Neuronal stem cell (in vitro differentiated cells): ENCODE measurements at places on chromosomes 12 and 14.

GRCh38 chr12:104510145-104510872 is 53.6 kb downstream of the CHST11 start:
- DNase-seq, result no peak

DNA sequence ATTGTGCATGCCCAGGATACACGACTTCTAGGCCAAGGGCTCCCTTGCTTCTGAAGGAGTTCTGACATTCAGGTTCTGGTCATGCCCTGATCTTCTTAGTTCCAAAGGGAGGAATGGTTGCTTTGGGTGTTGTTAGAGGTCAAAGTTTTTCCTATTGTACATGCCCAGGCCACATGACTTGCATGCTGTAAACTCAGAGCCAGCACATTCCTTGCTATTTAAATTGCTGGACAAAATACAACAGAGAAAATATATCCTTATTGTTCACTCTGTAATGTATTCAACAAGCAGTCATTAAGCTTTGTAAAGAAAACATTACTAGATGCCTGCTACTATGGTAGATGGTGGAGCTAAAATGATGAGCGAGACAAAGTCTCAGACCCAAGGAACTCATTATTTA is 71.2 kb upstream of the COCH start:
- DNase-seq, result no peak

DNA sequence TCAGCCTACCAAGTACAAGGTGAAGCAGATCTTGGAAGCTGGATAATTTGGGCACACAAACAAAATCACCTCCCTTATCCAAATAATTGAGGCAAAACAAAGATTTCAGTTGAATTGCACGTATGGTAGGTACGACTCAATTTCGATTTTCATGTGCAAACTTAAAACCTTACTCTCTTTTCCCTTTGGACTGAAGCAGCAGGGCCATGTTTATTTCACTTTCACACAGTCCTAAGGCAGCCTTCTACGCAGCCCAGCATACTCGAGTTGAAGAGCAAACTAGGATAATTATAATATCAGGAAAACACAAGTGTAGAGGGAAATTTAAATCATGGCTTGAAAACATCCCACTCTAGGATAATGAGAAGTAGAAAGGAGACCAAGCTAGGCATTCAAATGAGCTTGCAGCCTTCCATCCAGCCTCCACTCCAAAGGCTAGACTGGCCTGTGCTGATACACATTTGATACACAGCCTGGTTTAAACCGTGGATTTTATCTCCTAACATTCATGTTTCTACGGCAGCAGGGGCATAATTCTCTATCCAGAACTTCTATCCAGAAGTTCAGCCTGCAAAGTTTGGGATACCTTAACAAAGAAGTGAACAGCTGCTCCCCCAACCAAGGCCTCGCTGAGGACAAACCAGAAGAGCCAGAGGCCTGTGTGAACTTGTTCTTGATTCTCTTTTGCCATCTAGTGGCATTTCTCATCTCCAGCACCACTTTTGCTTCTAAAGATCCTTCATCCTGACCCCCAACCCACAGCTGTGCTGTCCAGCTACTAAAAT is 2.4 kb upstream of the RNASE7 start:
- DNase-seq, result peak; percentile 44

DNA sequence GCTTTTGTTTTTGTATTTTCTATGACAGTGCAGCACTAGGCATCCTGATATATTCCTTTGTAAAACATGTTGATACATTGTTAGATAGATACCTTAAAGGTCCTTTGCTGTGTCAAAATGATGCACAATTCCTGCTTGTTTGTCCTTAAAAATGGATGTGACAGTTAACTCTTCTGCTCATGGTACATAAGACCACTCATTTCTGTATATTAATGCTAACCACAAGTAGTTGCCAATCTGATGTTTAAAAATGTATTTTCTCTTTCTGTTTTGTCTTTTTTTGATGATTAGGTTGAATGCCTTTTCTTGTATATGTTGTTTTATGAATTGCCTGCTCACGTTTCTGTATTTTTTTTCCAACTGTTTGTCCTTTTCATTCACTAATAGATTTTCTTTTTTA is 35.1 kb downstream of the ATF7IP start:
- DNase-seq, result no peak

- no peak for DNase-seq
Measured at GRCh38 chr12:23221066-23221465, 596.1 kb downstream of the ETNK1 start.

- DNase-seq, result no peak
Measured at GRCh38 chr12:496736-497135, 37.0 kb downstream of the B4GALNT3 start.

- DNase-seq, result no peak
Measured at GRCh38 chr12:12433203-12433731, 76.4 kb downstream of the BORCS5 start.

DNA sequence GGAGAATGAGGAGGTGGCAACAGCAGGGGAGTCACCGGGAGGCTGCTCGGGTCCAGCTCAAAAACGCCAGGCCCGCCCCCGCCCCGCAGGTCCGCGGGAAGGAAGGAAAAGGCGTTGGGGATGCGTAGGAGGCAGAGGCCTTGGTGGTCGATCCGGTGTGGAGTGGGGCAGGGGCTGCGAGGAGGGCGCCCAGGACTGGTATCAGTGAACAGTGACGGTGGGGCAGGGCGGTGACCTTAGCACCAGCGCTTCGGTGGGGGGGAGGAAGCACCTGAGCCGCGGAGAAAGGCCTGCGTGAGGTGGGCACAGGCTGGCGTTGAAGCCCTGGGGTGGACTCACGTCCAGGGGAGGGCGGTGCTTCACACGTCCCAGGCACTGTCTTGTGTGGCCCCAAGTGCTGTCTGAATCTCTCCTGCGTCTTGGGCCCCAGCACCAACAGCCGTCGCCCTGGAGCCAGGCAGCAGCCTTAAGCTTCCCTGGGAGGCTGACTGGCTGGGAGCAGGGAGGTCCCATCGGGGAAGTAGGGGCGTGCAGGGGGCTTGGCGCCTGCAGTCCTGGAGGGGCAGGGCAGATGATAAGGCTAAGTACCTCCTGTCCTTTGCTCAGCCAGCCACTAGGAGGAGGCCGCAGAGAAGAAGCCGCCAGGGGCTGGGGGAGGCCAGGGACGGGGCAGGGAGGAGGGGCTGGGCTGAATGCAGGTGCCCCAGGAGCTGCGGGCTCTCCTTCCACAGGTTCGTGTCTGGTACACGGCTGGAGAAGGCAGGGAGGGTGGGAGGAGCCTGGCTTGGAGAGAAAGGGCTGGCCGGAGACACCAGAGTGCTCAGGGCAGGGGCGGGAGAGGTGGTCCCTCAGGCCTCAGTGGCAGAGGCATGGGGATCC is 26.5 kb downstream of the ZBTB42 start:
- peak; percentile 66 for DNase-seq

GRCh38 chr12:121263206-121263935 is 33.1 kb downstream of the CAMKK2 start:
- DNase-seq, result no peak

DNA sequence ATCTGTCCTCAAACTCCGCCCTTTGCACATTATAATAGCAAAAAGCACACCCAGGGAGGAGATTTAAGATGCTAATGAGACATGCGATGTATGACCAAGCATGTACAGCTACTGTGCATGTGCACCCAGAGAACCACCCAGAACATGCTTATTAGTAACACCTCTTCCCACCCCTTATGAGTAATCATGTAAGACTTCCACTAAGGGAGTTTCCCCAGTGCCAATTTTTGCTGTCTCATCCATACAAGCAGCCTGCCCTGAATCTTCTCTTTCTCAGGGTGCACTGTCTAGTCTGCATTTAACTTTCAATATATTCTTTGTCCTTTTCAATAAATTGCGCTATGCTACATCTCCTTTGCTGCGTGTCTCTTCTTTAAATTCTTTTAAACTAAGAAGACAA is 830.0 kb upstream of the NOVA1 start:
- DNase-seq, result no peak

DNA sequence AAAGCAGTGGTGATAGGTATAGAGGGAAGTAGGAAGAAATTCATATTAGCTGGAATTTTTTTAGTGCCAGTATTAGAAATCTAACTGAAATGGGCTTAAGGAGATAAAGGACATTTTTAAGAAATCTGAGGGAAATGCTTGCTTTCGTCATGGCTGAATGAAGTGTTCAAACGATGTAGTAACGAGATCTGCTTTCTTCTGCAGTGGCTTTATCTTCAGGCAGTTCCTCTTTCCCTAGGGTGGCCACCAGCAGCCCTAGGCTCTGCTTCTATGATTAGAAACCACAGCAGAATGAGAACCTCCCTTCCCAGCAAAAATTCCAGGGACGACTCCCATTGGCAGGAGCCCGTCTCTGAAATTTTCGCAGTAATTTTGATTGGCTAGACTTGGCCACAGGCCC is 163.9 kb upstream of the FRMD6 start:
- no peak for DNase-seq

DNA sequence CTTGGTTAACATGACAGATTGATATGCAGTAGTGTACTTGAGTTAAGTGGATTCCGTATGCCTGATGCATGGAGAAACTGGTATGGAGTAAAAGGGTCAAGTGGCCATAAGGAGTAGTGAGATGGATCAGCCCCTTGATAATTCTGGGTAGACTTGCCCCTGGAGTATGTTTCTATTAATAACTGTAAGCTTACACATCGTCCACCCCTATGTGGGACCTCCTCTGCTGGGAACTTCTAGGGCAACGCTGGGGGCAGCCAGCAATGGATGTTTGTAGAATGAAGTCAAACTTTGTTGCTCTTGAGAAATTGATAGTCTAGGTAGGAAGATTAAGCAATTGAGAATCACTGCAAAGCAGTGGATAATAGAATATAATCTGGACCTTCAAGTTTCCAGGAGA is 3.5 kb downstream of the C12orf75 start:
- DNase-seq, result no peak

DNA sequence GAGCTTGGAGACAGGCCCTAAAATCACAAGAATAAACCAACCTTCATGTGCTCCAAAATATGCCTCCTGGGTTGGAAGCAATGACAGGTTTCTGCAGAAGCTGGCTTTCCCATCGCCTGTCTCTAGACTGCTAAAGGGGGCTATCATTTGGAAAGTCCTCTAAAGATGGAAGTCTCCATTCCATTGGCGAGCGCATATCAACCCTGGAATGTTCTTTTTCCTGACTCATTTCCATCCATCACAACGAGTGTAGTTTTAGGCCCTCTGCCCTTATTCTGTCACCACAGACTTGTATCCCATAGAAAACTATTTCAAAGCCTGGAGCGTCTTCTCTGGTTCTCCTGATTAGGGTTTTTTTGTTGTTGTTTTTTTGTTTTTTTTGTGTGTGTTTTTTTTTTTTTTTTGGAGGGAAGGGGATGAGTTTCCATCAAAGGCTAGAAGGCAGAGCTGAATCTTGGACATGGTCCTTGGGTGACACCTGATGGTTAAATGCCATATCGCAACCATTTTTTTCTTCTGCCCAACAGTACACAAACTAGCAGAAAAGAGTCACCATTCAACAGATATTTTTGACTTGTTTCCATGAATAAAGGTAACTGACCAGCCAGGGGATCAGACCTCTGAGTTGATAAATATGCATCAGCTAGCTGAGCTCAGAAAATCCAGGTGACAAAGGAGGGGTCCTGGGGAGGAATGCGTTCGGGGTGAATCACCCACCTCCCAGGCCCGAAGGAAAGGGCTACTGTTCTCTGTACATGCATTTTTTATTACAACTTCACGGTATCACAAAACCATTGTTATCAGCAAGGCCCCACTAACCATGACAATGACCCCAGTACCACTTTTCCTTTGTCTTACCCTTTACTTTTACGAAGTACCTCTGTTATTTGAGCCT is 40.5 kb downstream of the KCNA5 start:
- DNase-seq, result peak; percentile 73

DNA sequence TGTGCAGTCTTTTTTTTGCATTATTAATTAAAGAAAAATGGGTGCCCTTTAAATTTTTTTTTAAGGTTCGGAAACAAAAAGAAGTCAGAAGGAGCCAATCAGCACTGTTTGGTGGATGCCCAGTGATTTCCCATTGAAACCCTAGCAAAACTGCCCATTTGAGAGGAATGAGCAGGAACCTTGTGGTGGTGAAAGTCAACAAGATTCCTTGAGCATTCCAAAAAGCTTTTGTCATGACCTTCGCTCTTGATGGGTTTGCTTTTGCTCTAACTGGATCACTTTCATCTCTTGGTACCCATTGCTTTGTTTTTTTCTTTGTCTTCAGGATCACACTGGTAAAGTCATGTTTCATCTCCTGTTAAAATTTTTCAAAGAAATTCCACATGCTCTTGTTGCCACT is 54.1 kb downstream of the ADIPOR2 start:
- no peak for DNase-seq

DNA sequence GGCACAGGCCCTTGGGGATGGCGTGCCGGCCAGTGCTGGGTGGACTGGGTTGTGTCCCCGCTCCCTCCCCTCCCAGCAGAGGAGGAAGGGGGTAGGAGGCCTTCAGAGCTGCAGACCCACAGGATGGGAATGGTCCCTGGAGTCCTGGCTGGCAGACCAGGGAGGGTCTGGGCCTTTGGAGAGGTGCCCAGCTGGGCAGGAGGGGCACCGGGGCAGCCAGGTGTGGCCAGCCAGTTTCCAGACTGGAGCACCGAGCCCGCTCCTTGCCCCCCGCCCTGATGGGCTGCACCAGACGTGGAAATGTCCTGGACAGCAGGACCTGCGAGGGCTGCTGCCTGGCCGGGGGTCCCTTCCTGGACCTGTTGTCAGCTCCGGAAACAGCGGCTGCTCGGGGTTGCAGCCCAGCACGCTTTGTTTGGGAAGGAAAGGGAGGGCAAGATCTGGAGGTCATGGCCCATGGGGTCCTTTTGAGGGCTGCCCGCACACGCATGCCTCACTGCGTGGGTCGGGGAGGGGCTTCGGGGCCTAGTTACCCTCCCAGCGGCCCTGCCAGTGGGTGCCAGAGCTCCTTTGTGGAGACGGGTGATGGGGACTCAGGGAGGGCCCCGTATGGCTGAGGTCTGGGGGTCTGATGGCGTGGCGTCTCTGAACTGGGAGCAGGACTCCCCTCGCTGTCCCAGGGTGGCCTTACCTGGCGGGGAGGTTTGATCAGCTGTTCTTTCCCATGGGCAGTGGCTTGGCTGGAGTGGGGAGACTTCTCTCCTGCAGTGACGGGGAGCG is 9.1 kb downstream of the KIF26A start:
- no peak for DNase-seq

DNA sequence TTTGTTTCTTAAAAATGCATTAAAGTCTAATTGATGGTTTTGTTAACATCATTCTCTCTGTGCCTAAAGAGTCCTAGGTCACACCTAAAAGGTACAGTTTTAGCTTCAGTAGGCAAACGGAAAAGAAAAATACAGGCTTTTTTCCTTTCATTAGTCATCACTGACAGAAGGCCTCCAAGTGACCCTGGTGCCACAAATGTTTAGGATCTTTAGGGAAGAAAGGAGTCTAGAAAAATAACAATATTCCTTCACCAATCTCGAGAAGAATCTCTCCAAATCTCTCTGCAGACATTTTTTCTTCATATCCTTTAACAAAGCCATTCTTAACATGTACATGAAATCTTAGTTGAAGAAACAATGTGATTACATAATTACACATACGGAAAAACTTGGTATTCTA is 2.0 kb downstream of the DENND5B start:
- DNase-seq, result no peak

- no peak for DNase-seq
Measured at GRCh38 chr12:101002696-101003419, 207.2 kb downstream of the SLC5A8 start.

DNA sequence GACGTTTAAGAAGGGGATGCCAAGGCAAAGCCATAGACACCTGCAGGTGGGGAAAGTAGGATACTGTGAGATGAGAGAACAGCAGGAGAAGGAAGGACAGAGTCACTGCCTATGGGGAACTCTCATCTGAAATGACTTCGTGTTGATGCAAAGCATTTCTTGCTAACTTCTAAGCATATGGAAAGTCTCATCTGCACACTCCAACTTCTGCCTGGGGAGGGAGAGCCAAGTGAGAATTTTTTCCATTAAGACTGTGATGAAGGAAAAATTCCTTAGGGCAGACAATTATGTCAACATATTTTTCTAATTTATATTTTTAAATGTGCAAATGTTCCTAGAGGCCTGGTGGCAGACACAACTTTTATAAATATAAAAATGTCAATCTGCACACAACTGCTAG is 115.3 kb downstream of the IPO8 start:
- DNase-seq, result no peak
